ENCODE measurements at places on chromosomes 4 and X.

DNA sequence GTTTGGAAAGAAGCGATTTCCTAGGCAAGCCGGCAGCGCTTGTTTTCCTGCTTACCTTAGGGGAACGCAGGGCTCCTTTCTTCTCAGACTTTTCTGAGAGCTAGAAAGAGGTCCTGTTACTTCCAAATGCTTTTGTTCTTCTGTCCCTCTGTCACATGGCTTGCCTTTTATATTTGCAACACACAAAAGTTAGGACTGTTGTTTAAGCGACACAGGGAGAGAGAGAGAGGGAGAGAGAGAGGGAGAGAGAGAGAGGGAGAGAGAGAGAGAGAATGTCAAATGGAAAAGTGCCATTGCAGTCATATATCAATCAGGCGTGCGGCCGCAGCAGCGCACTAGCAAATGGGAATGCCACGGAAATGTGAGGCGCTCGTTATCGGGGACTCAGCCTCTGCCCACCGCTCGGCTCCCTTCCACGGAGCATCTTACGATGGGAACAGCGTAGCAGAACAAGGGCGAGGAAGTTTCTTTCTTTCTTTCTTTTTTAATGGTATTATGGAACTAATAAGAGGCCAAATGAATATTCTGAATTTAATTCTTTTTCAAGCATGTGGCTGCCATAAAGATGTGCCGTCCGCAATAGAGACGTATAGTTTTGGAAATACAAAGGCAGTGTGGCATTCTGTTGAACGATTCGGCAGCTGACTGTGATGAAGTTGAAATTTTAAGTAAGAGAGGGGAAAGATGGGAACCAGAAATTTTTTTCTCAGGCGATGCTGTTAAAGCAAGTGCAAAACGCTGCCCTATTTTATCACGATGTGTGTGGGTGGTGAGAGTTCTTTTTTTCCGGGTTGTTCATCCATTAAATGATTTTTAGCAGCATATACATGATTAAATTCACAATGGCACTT is at the start of gene NDP:
TSS of gene NDP (minus strand) at position 142 of the 851 bp plus-strand sequence. CDS start 14,745 bp downstream, outside the sequence.
- no peak for DNase-seq

GRCh38 chr4:41012293-41012692 is 202.0 kb downstream of the APBB2 start:
- no peak for DNase-seq

DNA sequence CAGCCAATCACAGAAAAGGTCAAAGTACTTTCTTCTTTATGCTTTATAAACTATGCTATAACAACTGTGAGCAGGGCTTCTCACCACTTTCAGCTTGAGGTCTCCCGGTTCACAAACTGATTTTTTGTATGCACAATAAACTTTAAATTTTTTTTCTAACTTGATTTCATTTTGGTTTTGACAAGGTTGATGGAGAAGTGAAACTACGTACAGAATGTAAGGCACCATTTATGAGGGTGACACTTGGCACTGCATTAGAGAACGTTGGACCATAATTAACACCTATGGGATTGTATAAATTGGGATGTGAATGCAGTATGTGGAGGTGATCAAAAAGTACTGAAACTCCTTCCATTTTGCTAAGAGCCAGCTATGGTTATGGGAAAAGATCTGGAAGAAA is 857.9 kb upstream of the HTR2C start:
- no peak for DNase-seq

DNA sequence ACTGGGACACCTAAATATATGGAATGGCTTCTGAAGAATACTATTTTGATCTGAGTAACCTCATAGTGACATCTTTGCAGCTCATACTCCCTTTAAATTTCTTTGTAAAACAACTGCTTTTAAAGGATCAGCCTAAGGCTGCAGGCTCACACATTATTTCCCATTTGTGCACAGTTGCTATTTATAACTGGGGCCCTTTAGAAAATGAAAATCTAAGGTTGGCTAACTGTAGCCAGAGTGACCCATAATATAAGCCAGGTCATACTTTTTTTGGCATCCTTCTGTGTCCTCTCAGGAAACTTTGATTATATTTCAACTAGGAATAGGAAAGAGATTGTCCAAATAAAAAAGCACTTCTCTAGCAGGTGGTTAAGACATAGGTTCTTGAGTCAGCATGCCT is 123.6 kb upstream of the RASGEF1B start:
- no peak for DNase-seq

GRCh38 chr4:48654015-48654664 is 125.9 kb downstream of the FRYL start:
- DNase-seq, result no peak

- DNase-seq, result no peak
Observed at GRCh38 chr4:139943277-139943676, 210.7 kb downstream of the MAML3 start.

DNA sequence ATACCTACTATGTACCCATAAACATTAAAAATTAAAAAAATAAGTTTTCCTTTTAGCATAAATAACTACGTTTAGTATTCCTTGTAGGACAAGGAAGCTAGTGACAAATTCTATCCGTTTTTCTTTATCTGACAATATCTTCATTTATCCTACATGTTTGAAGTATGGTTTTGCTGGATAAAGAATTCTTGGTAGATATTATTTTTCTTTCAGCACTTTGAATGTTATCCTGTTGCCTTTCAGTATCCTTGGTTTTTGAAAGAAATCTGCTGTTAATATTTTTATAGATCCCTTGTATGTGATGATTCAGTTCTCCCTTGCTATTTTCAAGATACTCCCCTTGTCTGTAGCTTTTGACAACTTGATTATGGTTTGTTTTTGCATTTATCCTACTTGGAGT is 76.6 kb downstream of the CASK start:
- DNase-seq, result no peak

DNA sequence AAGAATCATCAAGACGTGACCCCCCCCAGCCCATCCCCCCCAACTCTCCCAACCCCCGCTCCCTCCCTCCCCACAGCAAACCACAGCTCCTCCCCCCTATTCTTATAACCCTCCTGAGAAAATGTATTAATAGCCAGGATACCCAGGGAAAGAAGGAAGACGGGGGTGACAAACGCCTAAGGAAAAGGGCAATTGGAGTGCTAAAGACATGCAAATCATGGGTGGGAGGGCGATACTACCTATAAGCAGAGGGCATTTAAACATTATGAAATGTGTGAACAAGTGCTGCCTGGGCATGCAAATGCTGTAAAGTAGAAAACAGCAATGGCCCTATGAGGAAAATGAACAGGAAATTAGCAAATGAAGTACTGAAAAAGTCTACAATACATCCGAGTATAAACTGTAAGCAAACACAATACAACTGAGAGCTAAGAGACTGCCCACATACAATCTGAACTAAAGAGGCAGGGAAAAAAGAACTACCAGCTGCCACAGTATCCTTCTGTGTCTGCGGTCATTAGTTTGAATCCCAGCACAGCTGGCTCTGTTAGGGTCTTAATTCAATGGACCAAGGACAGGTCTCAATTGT is 2.4 kb downstream of the CXXC4 start:
- DNase-seq, result peak; percentile 28

GRCh38 chr4:86398187-86398586 is 38.3 kb upstream of the MAPK10 start:
- no peak for DNase-seq

DNA sequence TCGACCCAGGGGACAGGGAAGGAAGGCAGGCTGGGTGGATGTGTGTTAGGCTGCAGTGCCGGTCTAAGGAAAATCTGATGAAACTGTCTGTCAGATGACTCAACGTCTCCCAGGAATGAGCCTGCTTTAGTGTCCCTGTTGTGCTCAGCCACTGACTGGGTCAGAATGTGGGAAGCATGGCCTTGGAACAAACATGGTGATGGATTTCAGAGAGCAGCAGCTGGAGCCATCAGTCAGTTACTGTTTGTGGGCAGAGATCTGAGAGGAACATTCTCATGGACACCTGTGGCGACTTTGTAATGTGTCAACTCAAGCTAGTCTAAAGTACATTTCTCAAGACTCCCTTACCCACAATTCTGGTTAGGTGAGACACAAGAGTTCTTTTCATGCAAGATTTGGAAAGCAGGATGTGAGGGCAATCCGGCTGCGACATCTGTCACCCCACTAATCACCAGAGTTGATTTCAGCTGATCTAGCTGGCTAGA is 63.2 kb downstream of the ANAPC10 start:
- peak; percentile 58 for DNase-seq

DNA sequence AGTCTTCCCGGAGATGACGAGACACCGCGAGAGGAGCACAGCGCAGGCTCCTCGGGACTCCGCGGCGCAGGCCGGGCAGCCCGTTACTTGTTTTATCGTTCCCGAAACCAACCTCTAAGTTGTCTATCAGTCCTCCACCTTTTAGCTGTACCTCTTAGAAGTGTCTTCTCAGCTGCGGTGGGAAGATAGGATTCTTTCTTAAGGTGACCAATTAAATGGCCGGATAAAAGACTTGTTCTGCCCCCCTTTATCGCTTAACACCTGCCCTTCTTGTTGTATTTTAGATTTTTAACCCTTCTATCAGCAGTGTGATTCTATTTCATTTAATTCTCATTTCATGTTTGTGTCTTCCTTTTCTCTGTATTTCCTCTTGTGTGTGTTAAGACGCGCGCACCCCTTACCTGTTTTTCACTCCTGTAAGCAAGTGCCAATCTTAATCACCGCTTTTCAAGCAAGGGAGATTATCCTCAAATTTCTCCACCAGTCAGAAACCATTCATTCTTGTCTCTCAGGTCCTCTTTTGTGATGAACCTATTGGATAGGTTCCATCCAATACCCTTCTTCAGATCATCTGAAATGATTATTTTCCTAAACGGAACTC is at the start of gene SLC9B2:
TSS of gene SLC9B2 (minus strand) at position 15 of the 601 bp plus-strand sequence. CDS start 9,211 bp downstream, outside the sequence.
- no peak for DNase-seq

GRCh38 chrX:7145454-7145853 is 2.1 kb upstream of the STS start:
- no peak for DNase-seq

- peak; percentile 26 for DNase-seq
Observed at GRCh38 chr4:112818594-112818965, 181.6 kb downstream of the LARP7 start.

DNA sequence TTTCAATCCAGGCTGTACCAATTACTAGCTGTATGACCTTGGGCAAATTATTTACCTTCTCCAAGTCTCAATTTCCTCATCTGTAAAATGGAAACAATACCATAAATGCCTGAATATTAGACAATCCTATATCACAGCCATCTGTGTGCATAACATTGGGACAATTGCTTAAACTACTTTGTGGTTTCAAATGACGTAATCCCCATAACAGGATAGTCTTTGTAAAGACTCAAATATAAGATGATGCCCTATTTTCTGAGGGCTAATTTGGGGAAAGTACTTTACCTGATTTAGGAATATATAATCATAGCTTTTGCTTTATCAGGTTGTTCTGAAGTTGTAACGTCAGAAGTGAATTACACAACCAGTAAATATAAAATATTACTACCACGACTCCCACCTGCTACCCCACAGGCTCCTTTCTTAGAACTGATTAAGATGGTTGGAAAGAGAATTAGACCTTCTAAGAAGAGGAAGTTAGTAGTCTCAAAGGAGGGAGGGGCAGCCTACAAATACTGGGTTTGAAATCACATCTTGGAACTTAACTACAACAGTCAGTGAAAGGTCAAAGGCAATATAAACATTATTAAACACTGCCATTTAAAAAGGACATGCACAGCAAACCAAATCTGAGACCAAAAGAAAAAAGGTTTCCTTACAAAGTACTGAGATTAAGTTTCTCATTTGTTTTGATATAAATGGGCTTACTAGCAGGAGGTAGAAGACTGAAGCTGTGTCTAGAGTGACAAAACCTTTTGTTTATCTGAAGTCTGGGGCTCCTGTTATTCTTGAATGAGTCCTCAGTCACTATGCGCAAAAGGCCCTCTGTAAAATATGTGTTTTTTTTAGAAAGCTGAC is 215.0 kb downstream of the SCFD2 start:
- DNase-seq, result no peak

DNA sequence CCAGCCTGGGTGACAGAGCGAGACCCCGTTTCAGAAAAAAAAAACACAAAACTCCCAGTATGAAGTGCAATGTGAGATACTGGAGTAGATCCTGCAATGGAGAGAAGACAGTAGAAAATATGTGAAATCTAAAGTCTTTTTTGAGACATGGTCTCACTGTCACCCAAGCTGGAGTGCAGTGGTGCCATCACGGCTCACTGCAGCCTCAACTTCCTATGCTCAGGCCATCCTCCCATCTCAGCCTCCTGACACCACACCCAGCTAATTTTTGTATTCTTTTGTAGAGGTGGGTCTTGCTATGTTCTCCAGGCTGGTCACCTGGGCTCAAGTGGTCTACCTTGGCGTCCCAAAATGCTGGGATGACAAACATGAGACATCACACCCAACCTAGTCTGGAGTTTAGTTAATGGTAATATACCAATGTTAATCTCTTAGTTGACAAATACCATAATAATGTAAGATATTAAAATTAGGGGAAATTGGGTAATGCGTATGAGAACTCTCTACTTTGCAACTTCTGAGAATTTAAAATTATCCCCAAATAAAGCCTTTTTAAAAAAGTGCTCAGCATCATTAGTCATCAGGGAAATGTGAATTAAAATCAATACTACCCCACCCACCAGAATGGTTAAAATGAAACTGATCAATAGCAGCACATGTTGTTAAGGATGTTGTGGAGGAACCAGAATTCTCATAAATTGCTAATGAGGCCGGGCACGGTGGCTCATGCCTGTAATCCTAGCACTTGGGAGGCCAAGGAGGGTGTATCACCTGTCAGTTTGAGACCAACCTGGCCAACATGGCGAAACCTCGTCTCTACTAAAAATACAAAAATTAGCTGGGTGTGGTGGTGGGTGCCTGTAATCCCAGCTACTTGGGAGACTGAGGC is 15.0 kb downstream of the RBMX start:
- DNase-seq, result no peak

- DNase-seq, result no peak
Observed at GRCh38 chrX:97787311-97787710, 903.6 kb downstream of the RPA4 start.

DNA sequence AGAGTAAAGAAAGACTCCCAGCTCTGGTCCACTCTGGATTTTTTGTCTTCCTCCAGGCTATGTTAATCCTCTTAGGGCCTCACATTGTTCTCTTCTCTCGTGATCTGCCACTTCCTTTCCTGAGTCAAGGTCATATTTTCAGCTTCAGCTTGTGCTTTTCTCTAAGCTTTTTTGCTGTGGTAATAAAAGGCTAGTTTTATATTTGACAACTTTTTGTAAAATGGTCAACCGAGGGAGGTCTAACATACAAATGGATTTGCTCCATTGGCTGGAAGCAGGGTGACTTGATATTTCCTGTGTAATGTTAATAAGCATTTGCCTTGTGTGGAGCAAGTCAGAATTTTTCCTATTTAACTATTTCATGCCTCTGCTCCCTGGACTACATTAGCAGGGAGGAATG is 239.7 kb downstream of the RAB28 start:
- DNase-seq, result no peak

DNA sequence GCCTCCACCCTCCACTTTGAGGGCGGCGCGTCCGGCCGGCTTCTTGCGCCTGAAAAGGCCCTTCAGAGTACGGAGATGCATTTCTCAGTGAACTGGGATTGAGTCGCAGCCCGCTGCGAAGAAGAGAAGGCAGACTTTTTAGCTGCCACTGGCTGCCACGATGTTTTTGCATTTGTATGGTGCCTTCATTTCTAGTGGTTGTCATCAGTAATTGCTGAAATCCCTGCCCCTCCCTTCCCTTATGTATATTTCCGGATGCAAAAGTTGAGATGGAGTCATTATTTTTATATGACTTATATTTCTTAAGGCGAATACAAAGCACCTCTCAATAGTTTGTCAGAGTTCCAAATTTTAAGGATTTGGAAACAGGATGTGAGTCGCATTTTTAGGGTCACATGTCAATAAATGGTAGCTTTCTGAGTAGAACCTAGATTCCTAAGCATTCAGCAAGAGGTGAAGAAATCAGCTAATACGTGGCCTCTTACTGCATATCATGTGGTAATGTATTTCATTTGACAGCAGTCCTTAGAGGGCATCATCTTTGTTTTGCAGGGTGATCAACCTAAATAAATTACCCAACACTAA is 658 bp downstream of the ATP6AP2 start:
- no peak for DNase-seq

Data from right hindlimb (tissue), 1 donor.